CMK (cell line): ENCODE measurements at places on chromosomes 16 and 17.

DNA sequence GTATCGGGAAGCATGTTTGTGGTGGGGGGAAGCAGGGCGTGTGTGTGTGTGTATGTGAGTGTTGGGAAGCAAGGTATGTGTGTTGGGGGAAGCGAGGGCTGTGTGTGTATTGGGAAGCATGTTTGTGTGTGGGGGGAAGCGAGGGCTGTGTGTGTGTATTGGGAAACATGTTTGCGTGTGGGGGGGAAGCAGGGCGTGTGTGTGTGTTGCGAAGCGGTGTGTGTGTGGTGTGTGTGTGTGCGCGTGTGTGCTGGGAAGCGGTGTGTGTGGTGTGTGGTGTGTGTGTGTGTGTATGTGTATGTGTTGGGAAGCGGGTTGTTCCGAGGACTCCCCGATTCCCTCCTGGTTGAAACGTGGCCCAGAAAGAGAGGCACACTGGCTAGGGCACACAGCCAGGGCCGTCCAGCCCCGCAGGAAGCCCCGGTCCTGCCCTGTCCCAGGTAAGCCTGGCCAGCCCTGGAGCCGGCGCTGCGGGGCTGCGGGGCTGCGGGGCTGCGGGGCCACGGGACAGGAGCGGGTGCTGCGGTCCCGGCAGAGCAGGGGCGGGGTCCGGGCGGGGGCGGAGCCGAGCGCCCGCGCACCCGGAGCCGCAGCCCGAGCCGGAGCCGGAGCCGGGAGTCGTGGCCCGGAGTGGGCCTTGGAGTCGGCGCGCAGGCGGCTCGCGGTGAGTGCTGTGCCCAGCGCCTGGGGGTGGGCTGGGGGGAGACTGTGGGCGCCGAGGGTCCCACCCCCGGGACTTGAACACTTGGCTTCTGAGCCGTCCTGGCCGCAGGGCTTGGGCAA lies at the start of gene NOD2:
NOD2 (plus strand) TSS at position 608 of the 783 bp plus-strand sequence. CDS start 5,890 bp downstream, outside the sequence.
- DNase-seq: no peak

DNA sequence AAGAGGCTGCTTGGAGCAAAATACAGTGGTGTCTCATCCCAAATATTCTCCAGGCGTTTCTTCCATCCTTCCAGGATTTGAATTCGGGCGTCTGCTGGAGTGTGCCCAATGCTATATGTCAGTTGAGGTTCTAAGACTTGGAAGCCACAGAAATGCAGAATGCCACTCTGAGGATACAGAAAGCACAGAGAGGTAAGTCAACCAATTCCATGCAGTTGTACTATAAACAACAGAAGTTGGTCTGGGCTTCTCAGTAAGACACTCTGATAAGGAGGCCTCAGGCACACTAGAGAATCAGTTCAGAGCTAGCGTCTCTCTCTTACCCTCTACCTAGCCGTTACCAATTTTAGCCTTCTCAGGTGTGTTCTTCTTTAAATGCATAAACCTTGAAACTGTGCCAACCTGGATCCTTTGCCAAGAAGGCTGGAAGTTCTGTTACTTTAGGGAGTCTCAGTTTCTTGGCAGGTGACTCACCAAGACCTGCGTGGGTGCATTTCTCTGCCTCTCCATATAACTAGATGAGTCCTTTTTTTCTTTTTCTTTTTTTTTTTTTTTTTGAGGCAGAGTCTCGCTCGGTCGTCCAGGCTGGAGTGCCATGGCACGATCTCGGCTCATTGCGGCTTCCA lies 15.1 kb downstream of the NQO1 start:
- no peak for DNase-seq

GRCh38 chr16:49528060-49528865 lies 154.7 kb downstream of the C16orf78 start:
- DNase-seq: no peak

- DNase-seq: no peak
These were observed 50.1 kb downstream of the AXIN2 start for GRCh38 chr17:65511316-65511715.

- DNase-seq: no peak
These were observed 800 bp downstream of the FXR2 start for GRCh38 chr17:7613769-7614424.

DNA sequence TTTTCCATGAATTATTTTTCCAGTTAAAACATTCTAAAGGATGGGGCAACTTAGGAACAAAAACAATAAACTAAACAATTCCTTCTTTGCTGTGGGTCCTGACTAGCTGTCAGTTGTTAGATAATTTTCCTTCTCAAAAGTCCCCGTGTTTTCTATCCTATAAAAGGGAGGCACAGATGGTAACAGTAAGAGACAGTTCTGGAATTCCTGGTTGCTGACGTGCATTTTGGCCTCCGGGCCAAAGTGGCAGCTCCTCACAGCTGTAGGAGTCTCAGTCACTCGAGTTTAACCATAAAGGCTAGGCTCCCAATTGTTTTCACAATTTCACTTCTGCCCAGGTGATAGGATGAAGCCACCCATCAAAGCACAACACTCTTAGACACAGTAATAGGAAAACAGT lies 77.0 kb upstream of the ZNF423 start:
- DNase-seq: no peak

- DNase-seq: no peak
These were observed 174.6 kb downstream of the AATF start for GRCh38 chr17:37123386-37123785.
